ENCODE measurements at places on chromosomes 2 and 18. TPM values are rescaled to one million over a fixed set of nuclear protein-coding genes. Genes with fewer than 3 reads are reported as not detected.

GRCh38 chr2:180520921-180521581 is 459.4 kb upstream of the UBE2E3 start:
- no peak overlapping the region for H3K4me3 ChIP-seq
- no peaks in the 10 kb centered on the region for H3K27me3 ChIP-seq
- no peaks in the 10 kb centered on the region for H3K36me3 ChIP-seq

NLRC4 gene
- total RNA-seq: 12.6 TPM

- no peaks in the 10 kb centered on the region for H3K36me3 ChIP-seq
- peaks cover 4% of the 10 kb centered on the region for H3K27me3 ChIP-seq
- no peak overlapping the region for H3K4me3 ChIP-seq
- H3K4me1 ChIP-seq: peaks cover 22% of the 10 kb centered on the region
- H3K27ac ChIP-seq: no peak overlapping the region
- no peak for DNase-seq
Observed at GRCh38 chr2:219513787-219514186, 495 bp upstream of the ASIC4 start.

GCKR gene
- total RNA-seq: not detected

Measured in upper lobe of left lung (tissue), 6 donors.